ENCODE measurements at places on chromosomes 2 and 18.

DNA sequence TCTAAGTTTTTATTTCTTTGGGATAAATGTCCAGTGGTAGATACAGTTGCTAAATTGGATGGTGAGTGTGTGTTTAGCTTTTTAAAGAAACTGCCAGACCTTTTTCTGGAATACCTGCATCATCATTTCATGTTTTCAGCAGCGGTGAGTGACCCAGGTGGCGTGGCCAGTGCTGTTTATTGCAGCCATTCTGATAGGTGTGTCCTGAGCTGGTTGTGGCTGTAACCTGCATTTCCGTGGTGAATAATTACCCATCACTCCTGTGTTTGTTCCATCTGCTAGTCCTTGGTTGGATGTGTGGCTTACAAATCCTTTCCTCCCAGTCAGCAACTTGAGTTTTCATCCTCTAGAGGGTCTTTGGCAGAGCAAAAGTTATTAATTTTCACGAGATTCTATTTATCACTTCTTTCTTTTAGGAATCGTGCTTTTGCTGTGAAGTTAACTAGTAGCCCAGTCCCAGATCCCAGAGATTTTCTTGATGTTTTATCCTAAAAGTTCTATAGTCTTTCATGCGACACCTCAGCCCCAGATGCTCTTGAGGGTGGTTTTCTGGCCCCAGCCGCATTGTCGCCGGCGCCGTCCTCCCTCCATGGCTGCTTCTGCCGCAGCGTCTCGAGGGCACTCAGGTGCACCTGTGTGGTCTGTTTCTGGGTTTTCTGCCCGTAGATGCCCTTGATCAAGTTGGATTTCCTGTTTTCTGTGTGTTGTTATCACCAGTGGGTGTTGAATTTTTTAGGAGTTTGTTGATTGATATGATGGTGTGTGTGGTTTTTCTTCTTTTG lies 44.9 kb downstream of the CTDP1 start:
- no peak for DNase-seq

GRCh38 chr2:37573451-37574388 lies 97.7 kb downstream of the CDC42EP3 start:
- DNase-seq: no peak

- no peak for DNase-seq
Measured at GRCh38 chr2:168738062-168738461, 64.4 kb upstream of the NOSTRIN start.

- no peak for DNase-seq
Measured at GRCh38 chr2:234032279-234032856, 18.1 kb upstream of the SPP2 start.

GRCh38 chr2:112164876-112165275 lies 26.7 kb downstream of the FBLN7 start:
- no peak for DNase-seq

DNA sequence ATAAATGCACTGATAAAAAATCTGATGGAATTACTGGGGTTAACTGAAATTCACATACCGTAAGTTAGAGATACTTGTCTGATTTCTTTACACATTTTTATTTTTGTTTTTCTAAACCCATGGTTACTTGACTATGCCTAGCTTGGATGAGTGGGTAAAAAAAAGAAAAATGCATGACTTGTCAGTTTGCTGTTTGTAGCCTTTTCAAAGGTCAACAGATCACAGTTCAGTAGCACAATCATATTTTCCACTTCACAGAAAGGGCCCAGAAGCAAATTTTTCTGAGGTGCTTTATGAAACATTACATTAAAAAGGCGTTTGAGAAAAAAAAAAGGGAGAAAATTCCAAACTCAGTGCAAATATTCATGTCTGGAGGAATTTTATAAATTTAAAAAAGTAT lies 16.4 kb downstream of the SLC16A14 start:
- DNase-seq: no peak

- no peak for DNase-seq
Measured at GRCh38 chr2:1707771-1708418, 36.4 kb downstream of the PXDN start.

GRCh38 chr18:38790303-38790702 lies 1224.7 kb upstream of the CELF4 start:
- no peak for DNase-seq

- DNase-seq: no peak
Measured at GRCh38 chr2:218091746-218092145, 22.7 kb downstream of the RUFY4 start.

- DNase-seq: no peak
Measured at GRCh38 chr2:160223560-160223959, 23.5 kb upstream of the ITGB6 start.

- no peak for DNase-seq
Measured at GRCh38 chr18:74213429-74213828, 65.1 kb downstream of the TIMM21 start.

- DNase-seq: no peak
Measured at GRCh38 chr2:159044804-159045286, 76.4 kb downstream of the TANC1 start.

DNA sequence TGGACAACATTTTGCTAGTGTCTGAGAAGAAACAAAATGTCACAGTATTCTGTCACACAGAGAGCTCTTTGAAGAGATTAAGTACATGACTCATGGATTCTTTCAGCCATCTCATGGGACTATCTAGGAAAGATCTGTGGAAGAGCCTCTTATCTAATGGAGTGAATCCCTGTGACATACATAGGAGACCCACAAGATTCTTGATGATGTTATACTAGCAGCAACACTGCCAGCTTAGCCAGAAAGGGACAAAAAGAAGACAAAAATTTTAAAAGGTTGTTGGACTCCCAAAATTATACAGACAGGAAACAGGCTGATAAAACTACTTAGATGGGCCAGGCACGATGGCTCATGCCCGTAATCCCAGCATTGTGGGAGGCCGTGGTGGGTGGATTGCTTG lies 143.3 kb upstream of the MGAT5 start:
- no peak for DNase-seq

DNA sequence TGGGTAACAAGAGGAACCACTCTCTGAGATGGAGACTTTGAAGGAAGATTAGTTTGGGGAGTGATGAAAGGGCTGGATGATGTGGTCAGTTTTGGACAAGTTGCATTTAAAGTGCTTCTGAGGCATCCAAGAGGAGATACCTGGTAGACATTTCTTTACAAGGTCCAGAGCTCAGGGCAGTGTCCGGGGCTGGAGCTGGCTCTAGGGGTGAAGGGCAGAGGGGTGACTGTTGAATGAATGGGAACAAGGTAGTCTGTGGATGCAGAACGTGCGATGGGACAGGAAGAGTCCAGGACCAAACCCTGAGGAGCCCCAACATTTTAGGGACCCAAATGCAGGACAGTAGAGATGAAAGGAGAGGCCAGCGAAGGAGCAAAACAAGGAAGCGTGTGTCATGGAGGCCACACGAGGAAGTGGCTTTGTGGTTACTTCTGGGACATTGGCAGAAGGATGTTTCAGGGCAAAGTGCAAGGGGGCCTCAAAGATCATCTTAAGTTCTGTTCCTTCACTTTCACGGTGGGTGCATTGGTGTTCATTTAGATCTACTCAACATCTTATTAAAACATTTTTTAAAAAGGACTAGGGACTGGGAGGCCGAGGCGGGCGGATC lies 13.6 kb upstream of the GPR35 start:
- no peak for DNase-seq

- no peak for DNase-seq
Measured at GRCh38 chr2:70946832-70947442, 11.2 kb downstream of the ATP6V1B1 start.

DNA sequence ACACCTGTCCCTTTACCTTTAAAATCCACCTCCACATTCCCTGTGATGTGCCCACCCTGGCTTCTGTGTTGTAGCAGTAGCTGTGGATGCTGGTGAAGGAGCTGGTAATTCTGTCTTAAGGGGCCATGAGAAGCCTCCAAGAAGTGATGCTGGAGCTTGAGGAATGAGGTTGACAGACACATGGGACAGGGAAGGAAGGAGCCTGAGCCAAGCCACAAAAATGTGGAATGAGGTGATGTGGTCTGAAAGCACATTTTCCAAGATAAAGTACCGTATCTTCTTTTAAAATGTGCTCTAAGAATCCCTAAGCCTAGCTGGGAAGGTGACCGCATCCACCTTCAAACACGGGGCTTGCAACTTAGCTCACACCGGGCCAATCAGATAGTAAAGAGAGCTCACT lies 31.2 kb downstream of the VWA3B start:
- no peak for DNase-seq

DNA sequence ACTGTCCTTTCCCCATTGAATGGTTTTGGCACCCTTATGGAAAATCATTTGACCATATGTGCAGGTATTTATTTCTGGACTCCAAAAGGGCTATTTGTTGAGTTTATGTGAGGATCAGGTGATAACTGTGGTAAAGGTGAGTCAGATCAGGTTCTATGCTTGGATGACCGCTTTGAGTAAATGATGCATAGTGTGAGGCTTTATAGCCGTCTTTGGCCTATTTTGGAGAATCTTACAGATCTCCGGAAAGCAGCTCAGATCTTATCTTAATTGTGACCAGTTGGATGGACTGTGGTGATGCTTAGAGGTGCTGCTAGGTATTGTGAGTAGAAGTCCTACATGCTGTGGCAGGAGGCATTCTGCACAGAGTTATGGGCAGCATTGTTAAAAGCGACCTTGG lies 126.2 kb downstream of the METTL8 start:
- DNase-seq: no peak

GRCh38 chr2:54768772-54769428 lies 45.4 kb downstream of the EML6 start:
- DNase-seq: no peak

- peak; percentile 16 for DNase-seq
Measured at GRCh38 chr2:195318440-195319111, 338.4 kb upstream of the SLC39A10 start.

DNA sequence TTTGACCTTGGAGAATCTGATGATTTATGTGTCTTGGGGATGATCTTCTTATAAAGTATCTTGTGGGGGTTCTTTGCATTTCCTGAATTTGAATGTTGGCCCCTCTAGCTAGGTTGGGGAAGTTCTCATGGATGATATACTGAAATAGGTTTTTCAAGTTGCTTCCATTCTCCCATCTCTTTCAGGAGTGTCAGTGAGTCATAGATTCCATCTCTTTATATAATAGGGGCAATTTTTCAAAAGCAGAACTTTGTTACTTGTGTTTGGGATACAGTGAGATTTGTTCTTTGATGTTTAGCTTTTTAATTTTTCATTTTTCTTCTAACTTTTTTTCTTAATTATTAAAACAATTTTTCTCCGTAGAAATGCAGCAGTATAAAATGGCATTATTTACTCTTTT lies 19.4 kb downstream of the TMEM87B start:
- no peak for DNase-seq

GRCh38 chr2:121561617-121562268 lies 31.1 kb downstream of the RNU4ATAC start:
- DNase-seq: no peak

DNA sequence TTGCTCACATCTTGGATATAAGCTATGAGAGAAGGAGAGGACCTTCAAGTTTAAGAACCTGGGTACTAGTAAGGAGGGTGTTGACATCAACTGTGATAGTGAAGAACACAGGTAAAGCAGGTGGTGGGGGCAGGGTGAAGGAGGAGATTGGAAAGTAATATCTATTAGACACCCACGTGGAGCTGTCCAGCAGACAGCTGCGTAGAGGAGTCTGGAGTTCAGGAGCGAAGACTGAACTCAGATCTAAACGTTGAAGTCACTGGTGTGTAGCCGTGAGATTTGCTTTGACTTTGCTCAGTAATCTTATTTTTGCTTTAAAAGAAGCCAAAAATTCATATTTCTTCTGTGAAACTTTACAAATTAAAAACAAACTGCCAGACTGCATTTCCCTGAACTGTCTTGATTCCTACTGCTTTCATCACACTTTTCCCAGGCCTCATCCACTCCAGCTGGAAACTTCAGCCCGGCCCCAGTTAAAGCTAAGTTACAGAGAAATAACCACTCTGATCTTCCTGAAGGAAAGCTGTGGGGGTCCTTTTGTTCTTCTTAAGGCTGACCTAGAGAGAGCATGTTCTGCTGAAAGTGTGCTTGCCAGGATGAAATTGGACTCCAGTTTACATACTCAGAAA lies 533.3 kb downstream of the CNTNAP5 start:
- no peak for DNase-seq

- DNase-seq: no peak
Measured at GRCh38 chr2:203870481-203870880, 2.9 kb downstream of the CTLA4 start.

- no peak for DNase-seq
Measured at GRCh38 chr18:55477499-55477859, 110.5 kb downstream of the TCF4 start.

DNA sequence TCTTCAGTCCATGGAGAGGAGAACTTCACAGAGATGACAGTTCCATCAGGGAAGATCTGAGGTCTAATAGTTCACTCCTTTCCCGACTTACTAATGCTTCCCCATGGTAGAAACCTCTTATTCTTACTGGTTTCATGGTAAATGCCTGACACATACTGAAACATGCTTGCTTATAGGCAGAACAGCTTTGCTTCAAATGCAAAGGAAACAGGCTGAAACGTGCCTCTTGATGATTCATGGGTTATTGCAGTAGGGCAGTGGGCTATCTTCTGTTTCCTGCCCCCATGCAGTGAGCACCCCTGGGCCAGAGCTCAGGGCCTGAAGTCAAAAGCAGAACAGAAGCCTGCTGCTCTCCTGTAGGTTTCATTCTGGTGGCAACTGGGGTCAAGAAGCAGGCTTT lies 223.5 kb downstream of the RDH14 start:
- DNase-seq: no peak

DNA sequence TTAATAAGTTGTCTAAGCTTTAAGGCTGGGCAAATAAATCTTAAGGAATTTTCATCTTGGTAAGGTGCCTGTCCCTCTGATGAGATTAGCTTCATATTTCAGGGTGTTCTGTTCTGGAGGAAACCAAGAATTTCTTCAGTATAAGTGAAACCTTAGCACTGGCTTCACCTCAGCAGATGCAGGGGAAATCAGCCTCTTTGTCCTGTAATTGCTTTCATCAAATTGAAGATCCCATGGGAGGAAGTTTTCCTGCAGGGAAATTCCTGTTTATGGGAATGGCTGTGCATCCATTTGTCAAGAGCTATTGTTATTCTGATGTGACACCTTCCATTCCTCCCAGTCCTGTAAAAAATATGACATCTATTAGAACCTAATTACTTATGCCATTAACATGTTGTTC lies 174.5 kb downstream of the PTPRM start:
- DNase-seq: no peak

DNA sequence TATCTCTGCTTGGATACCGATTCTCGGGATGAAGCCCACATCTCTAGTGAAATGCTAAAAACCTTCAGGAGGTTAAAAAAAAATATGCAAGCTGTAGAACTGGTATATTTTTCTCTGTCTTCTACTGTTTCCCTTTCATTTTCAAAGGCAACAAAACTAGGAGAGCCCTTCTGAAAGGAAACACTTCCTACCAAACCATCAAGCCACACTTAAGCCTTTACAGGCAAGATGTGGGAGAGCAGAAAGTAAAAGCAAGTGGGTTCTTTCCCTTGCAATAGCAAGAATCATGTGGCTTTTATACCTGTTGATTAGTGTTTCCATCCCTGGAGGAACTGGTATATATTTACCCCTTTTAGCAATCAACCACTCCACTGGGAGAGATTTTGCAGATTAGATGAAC lies 147.9 kb upstream of the ACAA2 start:
- DNase-seq: no peak

GRCh38 chr2:204346906-204347305 lies 198.4 kb upstream of the PARD3B start:
- no peak for DNase-seq

- DNase-seq: no peak
Measured at GRCh38 chr2:16404551-16405300, 260.9 kb downstream of the CYRIA start.
